ENCODE measurements at places on chromosomes 12 and 14.

DNA sequence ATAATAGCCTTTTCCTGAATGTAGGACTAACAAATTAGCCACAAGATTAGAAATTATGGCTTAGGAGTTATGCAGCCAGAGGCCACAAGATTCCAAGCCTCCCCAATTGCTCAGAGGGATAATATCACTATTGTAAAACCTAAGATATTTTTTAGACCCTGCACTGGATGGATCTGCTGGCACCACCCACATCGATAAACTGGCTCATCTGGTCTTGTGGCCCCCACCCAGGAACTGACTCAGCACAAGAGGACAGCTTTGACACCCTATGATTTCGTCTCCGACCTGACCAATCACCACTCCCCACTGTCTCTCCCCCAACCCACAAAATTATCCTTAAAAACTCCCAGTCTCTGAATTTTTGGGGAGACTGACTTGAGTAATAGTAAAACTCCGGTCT lies 54.7 kb downstream of the CPM start:
- DNase-seq, result no peak

- DNase-seq, result no peak
Observed at GRCh38 chr12:104122298-104122697, 15.7 kb downstream of the NFYB start.

GRCh38 chr12:116432314-116432750 lies 126.8 kb upstream of the MAP1LC3B2 start:
- DNase-seq, result no peak

DNA sequence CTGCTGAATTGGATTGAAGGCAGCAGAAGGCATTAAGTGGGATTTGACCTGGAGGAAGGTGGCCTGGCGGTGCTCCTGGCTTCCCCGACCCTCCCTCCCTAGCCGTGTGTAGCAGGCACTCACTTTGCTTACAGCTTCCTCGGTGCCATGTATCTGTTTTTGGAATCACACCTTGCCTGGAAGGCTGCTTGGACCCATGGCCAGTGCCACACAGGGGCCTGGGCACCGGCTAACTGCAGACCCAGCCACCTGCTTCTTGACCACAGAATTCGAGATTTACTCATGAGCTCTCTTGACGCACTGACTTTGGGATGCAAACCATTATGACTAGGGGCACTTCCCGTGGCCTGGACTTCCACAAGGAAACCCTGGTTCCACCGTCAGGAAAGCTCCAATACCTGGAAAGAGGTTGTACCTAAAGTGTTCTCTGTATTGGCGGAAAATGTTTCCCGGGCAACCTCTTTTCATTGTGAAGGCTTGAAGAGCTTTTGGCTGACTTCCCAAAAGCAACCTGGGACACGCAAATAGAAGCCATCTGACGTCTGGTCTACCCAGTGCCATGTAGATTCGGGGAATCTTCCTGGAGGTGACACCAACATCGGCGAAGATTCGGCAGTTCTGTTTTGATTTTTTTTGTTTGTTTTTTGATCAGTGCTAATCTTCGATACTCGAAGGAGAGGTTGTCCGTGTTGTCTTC lies 125.6 kb upstream of the RTL1 start:
- no peak for DNase-seq

- no peak for DNase-seq
Observed at GRCh38 chr12:90126125-90126524, 417.5 kb upstream of the ATP2B1 start.

GRCh38 chr12:130872179-130873096 lies 572 bp downstream of the RAN start:
- DNase-seq, result no peak

DNA sequence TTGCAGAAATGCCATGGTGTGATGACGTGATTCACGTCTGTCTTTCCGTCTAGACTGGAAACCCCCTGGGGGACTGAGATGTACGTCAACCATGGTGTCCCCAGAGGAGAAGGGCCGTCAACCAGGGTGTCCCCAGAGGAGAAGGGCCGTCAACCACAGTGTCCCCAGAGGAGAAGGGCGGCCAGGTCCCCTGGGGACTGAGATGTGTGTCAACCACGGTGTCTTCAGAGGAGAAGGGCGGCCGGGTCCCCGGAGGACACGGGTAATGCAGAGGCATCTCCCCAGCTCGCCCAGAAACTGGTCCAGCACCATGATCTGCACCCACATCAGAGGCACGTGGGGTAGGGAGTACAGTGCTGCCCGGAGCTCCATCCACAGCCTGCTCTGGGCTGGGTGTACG lies 30.6 kb upstream of the GALNT9 start:
- DNase-seq, result no peak

GRCh38 chr12:111812881-111813741 lies 28.9 kb upstream of the MAPKAPK5 start:
- peak; percentile 56 for DNase-seq

GRCh38 chr14:86613126-86613525 lies 1083.2 kb downstream of the FLRT2 start:
- no peak for DNase-seq

DNA sequence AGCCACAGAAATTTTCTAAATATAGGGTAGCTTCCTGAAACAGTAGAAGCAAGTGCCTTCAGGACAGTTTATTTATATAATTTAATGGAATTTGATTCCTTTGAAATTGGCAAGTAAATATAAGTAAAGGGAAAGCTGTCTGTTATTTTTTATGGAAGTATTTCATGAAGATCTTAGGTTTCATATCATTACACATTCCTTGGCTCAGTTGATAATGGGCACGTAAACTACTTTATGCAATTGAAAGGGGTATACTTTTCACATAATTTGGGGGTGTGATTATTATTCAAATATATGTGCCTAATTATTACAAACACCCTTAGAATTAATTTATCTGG lies 71.1 kb upstream of the RAP1B start:
- DNase-seq, result no peak

DNA sequence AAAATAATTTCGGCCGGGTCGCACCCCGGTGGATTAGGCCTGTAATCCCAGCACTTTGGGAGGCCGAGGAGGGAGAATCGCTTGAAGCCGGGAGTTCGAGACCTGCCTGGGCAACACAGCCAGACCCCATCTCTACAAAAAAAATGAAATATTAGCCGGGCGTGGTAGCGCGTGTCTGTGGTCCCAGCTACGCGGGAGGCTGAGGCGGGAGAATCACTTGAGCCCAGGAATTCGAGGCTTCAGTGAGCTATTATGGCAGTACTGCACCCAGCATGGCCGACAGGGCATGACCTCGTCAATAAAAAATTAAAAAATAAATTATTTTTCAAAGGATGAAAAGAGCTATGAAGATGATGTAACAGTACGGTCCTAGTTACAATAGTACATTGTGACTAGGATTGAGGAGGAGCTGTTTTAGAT lies 523 bp downstream of the GTF2H3 start:
- DNase-seq, result no peak

GRCh38 chr12:62128175-62128975 lies 131.8 kb upstream of the USP15 start:
- no peak for DNase-seq
